Astrocyte (in vitro differentiated cells and primary cell): ENCODE measurements at places on chromosomes 2 and 18. TPM values are rescaled to one million over a fixed set of nuclear protein-coding genes. Genes with fewer than 3 reads are reported as not detected.

DNA sequence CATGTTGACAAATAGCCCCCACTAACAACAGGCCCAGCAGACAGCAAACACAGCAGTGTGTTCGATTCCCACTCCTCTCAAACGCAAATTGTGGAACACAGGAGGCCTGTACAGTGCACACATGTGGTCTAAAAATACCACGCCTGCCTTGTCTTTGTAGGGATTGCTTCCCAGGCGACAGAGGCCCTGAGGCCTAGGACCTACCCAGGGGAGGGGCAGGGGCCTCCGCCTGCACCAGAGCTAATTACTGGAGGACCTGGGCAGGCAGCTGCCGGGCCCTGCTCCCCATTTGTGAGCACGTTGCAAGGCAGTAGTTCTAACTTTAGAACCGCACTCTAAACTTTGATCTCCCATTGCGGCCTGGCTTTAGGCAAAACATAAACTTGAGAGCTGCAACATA is 316.0 kb downstream of the TXNL1 start:
- no peak for DNase-seq

DNA sequence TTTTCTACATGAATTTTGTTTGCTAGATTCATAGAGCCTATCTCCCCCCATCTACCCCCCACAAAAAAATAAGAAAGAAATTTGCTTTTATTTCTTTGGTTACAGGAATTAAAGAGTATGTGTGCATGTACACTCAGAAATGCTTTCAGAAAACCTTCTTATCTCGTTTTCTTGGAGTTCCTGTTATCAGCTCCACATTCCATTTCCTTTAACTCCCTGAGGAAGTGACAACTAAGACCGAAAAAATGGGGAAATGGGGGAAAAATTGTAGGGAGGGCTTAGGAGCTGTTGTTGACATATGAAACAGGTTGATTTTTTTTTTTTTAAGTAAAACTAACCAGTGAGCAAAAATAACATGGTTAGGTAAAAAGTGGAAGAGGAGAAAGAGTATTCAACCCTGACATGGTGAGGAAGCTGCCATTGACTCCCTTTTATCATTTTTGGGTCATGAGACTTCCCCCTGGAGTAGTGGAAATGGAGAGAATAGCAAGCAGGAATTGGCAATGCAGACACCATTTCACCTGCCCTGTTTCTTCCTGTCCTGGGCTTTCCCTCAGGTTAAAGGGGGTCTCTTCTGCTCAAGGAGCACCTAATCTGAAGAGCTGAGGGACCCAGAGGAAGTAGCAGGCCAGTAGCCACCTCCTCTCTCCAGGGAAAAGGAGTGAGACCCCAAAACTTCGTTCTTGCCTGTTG is 93.5 kb downstream of the OSBPL6 start:
- no peak for DNase-seq

DNA sequence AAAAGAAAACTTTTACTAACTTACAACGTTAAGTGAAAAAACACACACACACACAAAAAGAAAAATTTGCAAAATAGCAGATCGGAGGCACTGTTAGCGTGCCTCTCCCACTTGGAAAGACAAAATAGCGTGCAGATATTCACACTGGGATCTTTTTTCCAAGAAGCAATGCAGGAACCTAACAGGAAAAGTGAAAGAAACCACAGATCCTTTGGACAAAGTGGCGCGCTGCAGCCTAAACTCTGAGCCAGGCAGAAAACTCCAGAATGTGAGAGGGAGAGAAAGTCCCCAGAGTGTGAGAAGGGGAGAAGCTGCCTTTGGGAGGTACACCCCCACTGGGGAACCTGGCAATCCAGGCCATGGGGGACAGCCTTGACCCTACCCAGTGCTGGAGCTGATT is 70.7 kb upstream of the SERPINE2 start:
- no peak for DNase-seq

DNA sequence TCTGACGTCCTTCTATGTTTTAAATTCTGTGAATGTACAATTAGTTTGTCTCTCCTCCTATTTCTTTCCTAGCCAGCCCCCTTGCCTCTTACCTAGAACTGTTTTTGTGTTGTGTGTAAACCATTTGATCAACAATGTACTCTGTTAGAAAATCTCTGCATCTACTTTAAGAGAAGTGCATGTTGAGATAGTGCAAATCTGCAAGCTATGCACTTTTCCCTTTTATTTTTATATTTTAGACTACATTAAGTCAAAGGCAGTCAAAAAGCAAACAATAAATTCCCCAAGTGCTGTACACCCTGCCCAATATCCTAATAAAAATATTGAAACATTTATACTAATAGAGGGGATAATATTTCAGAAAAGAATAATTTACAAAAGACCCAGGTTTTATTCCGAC is 13.7 kb downstream of the LYPD6 start:
- DNase-seq = no peak

- DNase-seq = no peak
Measured at GRCh38 chr2:200618590-200619021, 32.8 kb downstream of the AOX1 start.

The BBS5 gene
- 3.9 and 4.0 TPM in 2 replicates for total RNA-seq
